ENCODE measurements at places on chromosomes 6 and 20.
A peak's percentile ranks its signal among the peaks of the same experiment; 100 is the strongest.

GRCh38 chr6:138160329-138161087, 1.2 kb upstream of the ARFGEF3 start:
- no peak for DNase-seq

DNA sequence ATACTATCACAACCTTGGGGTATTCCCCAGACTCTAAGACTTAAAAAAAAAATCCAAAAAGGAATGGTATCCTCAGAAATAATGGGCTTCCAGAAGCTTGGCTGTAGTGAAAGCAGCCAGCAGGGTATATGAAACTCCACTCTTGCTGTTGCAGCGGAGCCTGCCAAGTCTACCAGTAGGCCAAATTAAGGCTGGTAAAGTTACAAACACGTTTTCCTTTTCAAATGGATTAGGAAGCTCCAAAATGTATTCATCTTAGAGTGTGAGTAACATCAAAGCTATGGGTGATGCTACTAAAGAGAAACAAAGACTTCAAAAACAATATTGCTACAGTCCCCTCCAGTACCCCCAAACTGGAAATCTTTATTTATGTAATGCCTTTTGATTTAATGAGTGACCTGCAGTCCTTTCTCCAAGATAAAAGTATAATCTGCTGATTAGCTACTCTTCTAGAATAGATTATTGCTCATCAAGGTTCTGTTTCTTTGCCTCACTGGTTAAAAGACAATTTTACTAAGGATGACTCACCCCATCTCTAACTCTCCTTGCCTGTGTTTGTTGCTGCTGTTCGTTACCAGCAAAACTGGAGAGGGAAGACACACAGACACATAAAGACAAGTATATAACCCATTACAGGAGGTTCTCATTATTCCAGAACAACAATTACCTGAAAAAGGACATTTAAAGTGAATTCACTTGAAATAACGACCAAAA, 84.9 kb downstream of the BTBD9 start:
- DNase-seq = no peak

- no peak for DNase-seq
These were observed 71.4 kb upstream of the DUSP22 start for GRCh38 chr6:220721-221475.

DNA sequence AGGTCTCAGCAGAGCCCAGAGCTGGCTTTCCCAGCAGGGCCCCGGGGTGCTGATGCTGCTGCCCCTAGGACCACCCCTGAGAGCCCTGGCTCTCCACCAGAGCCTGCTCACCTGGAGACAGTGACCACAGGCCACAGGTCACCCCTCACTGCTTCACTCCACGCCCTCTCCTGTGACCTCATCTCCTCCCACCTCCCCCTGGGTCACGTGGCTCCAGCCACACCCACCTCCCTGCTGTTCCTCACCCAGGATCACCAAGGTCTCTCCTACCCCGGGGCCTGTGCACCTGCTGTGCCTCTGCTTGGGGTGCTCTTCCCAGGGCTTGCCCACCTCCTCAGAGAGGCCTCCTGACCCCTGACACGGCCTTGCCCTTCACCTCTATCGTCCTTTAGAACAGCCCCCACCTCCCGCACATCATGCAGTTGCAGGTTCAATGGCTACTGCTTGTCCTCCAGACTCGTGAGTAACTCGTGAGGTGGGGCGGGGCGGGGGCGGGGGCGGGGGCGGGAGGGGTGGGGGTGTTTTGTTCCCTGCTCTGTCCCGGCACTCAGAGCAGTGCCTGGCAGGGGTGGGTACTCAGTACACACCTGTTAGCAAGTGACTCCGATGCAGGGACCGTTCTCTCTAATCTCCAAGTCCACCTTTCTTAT, 468.0 kb downstream of the PREX1 start:
- DNase-seq = no peak

DNA sequence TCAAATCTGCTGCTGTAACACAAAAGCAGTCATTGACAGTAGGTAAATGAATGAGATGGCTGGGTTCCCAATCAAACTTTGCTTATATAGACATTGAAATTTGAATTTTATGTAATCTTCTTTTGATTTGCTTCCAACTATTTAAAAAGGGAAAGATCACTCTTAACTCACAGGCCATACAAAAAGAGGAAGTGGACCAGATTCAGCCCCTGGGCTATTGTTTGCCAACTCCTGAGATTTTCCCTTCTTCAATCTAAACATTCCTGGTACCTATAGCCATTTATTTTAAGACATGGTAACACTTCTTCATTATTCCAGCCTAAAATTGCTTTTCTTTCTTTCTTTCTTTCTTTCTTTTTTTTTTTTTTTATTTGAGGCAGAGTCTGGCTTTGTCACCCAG, 260.6 kb downstream of the TFAP2A start:
- DNase-seq = no peak

DNA sequence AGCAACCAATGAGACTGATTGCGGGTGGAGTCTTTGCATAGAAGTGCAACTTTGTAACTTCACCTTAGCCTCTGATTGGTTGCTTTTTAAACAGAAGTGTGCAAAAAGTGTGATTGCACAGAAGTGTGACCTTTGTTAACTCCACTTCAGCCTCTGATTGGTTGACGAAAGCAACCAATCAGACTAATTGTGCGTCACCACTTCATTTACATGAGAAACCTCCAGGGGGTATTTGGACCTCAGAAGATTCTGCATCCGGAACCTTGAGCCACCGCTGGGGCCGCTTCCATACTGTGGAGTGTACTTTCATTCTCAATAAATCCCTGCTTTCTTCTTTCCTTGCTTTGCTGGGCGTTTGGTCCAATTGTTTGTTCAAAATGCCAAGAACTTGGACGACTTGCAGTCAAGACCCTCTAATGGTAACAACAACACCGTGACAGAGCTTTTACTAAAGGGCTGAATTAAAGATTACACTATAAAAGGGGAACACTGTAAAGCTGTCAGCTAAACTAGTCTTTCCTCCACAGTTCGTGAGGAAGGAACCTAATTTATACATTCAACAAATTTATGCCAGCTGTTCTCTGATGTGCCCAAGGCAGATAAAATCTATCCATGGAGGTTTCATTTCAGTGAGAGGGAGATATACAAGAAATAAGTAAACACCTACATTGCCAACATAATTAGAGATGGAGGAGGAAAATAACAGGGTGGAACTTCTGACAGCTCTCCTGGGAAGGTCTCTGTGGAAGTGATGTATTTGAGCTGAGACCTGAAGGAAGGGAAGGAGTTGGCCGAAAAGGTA, 1.4 kb upstream of the HECA start:
- no peak for DNase-seq

GRCh38 chr6:16320533-16321340, 82.3 kb downstream of the GMPR start:
- no peak for DNase-seq

DNA sequence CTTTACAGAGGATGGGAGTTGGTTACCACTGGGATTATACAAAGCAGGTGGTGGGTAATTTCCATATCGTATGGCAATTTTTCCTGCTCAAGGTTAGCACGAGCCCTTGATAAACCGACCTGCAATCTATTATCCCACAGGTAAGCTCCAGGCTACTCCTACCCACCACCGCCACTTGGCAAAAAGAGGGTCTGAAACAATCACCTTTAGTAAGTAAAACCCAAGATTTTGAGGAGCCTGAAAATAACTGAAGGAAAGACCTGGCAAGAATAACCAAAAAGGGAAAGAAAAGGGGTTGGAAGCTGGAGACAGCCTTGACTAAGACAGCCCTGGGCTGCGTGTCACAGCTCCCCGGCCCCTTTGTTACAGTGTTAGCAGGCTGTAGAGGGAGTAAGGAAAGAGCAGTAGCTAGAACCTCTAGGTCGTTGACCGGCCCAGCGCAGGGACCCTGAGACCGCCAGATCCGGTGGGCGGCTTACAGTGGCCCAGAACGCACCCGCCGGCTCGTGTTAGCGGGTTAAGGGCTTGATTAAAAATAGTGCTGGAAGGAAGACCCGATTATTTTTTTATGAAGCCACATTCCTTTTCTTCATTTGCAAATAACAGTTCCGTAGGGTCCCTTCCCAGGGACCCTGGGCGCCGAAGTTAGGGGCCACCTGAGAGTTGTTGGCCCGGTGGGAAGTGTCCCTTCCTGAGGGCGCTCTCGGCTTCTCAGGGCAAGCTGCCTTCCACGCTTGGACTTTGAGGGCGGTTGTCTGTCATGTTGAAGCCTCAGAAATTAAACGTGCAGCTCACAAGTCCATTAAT, 30.5 kb downstream of the TFAP2B start:
- no peak for DNase-seq

- no peak for DNase-seq
These were observed 1.2 kb upstream of the SLC24A3 start for GRCh38 chr20:19211252-19211651.

DNA sequence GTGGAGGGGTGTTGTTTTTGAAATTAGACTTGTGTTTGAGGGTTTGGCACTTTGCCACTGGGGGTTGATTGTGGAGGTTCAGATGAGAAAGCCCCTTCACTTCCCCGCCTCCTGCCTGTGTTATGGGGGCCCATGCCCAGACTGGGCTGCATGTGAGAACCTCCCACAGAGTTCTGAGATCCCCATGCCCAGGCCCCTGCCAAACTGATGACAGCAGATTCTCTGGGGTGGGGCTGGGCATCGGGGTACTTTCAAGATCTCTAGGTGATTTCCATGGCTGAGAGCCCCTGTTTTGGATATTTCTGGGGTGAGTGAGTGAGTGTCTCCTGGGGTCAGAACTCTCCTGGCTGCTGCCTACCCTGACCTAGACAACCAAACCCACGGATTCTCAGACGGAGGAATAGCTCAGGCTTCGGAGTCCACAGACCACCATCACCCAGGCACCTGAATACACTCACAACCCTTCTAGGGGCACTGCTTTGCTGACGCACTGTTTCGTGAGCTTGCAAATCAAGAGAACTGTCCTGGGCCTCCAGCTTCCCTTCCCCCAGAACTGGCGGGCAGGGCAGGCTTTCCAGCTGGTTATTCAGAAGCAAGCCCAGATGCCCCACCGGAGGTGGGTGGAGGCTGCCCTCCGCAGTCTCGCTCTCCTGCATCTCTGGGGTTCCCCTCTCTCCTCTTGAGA, 6.3 kb downstream of the BCAS1 start:
- no peak for DNase-seq

DNA sequence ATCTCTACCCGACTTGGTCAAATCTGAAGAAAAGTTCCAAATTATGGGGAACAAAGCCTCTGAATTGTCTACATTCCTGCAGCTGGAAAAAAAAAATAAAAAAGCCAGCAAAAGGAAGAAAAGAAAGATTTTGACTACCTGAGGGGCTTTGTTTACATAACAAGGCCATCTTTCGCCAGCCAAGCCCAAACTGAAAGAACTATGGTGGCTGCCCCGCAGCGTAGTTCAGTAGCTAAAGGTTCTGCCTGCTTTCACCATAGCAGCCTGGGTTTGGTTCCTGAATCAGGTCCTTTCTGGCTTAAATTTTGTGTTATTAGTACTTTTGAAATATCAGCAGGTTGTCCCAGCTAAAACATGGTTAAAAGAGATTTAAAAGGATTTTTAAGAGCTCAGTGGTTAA, 35.4 kb downstream of the ZNF133 start:
- no peak for DNase-seq

- DNase-seq = no peak
These were observed 2.0 kb upstream of the STMN3 start for GRCh38 chr20:63655249-63655648.

DNA sequence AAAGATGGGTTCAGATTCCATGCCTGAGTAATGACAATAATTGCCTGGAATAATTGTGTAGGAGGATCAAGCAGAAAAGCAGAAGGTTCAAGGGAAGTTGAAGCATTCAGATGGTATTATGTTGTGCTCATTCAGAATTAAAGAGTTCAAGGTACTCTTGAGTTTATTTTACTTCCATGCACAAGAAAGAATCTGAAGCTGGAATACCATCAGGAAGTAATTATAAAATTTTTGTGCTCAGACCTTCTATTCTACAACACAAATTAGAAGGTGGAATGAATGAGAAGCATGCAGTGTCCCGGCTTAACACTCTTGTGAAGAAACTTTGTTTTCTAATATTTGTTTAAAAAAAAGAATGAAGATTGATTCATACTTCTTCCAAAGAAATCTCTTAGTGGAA, 139.4 kb upstream of the ENPP5 start:
- no peak for DNase-seq

- DNase-seq = no peak
These were observed 38.5 kb downstream of the ARFGEF2 start for GRCh38 chr20:48959899-48960550.

DNA sequence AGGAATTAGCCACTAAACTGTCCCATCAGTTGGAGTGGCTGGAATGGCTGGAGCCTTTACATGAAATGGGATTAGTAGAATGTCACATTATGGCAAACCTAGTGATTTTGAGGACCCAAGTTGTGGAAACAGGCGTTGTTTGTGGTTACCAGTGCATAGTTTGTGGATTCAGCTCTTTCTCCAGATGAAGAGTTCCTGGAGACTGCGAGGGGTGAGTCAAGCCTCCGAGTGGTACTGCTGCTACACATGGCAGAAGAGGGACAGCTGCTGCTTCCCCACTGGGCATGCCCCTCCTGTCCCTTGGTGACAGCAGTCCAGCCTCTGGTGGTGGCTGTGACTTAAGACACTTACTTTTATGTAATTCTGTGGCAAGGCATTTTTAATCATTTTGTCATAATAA, 94.2 kb upstream of the SCP2D1 start:
- DNase-seq = no peak

GRCh38 chr6:113048741-113049140, 701.6 kb downstream of the RFPL4B start:
- no peak for DNase-seq

GRCh38 chr20:1331801-1332453, 3.0 kb upstream of the SDCBP2 start:
- DNase-seq = no peak

DNA sequence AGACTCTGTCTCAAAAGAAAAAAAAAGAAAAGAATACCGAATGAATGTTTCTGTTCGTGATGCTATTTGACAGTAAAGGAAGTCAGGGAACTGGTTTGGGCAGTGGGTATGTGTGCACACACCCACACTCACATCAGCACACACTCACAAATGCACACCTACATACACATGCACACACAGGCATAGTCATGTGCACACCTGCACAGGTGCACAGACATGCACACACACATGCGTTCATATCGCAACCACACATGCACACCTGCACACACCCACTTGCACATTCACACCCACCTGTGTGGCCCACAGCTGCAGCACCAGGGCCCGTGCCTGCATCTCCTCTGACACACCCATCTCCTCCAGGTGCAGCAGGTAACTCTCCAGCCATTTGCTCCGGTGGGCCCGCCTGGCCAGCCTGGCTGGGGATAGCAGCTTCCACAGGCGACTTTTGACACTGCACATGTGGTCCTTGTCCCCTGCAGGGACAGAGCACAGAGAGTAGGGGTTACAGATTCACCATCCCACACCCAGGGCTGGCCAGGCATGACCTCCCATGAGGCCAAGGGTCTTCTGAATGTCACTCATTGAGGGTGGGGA, 41.4 kb upstream of the KCNB1 start:
- DNase-seq = no peak

- peak; percentile 17 for DNase-seq
These were observed 160.7 kb downstream of the ZFAND3 start for GRCh38 chr6:37980222-37980595.

DNA sequence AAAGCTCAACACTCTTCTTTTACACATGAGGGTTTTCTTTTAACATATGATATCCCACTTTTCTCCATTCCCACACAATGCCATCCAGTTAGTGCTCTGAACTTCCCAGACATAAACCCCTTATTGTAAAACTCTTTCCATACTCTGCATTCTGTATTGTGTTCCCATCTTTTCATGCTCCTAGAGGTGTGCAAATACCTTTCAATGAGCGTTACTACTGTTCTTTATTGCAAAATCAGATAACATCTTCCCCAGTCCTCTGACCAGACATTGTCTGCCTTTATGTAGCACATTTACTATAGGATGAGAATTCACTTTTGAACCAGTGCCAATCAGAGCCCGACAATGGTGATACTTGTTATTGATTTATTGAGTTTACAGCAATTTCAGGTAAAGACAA, 296.2 kb downstream of the GRIK2 start:
- no peak for DNase-seq
